ENCODE measurements at places on chromosomes 3 and 15.

GRCh38 chr15:64865998-64866520 lies 24.3 kb downstream of the PLEKHO2 start:
- DNase-seq, result no peak

DNA sequence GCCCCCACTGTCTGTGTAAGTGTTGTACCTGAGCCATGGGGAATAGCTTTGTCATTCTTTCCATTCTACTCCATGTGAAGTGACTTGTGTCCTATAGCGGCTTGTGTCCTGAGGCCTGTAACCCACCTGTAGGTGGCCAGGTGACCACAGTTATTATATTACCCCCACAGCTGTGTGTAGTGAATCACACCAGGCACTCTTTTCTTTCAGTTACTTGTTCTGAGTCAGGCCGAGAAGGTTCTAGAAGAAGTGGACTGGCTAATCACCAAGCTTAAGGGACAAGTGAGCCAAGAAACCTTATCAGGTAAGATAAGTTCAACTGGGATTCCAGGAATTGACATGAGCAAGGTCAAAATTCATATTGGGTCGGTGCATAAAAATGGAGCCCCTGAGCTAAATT lies 29.2 kb downstream of the POLG start:
- no peak for DNase-seq

GRCh38 chr15:72318408-72318942 lies 1.5 kb downstream of the CELF6 start:
- no peak for DNase-seq

DNA sequence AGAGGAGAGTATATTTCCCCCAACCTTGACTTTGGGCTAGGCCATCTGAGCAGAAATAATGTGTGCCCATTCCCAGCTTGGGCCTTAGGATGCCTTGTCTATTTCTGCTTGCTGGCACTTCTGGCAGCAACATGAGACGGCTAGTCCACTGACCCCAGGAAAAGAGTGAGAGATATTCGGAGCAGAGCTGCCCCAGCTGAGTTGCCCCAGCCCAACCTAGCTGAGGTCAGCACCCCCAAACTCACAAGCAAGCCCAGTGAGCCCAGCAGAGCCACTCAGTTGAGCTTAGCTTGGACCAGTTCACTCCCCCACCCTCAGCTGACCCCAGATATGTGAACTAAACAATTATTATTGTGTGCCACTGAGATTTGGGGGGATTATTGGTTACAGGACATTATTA lies 20.2 kb downstream of the ITGA11 start:
- peak; percentile 14 for DNase-seq

DNA sequence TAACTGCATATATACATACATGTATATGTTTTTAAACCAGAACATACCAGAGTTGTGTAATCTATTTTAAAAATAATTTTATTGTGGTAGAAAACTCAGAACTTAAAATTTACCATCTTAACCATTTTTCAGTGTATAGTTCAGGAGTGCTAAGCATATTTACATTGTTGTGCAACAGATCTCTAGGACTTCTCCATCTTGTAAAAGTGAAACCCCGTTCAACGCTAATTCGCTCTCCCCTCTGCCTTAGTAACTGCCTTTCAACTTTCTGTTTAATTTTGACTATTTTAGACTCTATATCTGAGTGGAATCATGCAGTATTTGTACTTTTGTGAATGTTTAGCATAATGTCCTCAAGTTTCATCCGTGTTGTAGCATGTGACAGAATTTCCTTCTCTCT lies 51.8 kb upstream of the SSR3 start:
- no peak for DNase-seq

DNA sequence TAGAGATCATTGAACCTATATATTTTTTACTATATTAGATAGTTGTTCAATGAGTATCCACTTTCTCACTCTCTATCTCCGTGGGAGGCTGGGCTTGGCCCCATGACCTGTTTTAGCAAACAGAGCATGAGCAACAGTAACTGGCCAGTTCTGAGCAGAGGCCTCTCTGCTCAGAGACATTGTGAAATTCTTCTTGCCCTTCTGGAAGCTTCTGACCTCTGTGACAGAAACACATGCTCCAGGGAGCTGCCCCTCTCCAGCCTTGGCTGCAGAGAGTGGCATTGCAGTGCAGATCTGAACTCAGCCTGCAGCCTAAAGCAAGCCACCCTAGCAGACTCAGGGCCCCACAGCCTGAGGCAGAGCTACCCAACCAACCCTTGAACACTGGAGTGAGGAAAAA lies 20.5 kb downstream of the FAM240A start:
- no peak for DNase-seq

GRCh38 chr3:117549716-117550115 lies 840.1 kb downstream of the TUSC7 start:
- no peak for DNase-seq

DNA sequence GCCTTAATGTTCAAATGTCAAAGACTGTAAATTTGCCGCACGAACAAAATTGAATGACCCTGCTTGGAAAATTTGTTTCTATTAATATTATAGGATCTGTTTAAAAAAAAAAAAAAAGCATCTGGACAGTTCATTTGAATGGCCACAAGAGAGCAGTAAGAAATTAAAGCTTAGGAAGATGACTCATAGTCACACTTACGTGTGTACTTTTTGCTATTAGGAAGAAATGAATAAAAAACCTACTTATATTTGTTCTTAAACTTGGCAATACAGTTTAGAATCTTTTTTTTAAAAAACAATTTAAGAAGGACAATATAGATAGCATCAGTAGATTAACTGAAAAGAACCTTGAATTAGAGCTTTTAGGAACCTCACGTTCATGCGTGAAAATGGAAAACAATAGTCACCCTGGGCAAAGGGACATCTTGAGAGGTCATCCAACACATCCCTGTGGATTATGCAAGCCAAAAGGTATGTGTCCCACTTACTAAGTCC lies 621.8 kb downstream of the MECOM start:
- DNase-seq, result no peak

GRCh38 chr3:159586571-159587202 lies 401.9 kb upstream of the IL12A start:
- no peak for DNase-seq

DNA sequence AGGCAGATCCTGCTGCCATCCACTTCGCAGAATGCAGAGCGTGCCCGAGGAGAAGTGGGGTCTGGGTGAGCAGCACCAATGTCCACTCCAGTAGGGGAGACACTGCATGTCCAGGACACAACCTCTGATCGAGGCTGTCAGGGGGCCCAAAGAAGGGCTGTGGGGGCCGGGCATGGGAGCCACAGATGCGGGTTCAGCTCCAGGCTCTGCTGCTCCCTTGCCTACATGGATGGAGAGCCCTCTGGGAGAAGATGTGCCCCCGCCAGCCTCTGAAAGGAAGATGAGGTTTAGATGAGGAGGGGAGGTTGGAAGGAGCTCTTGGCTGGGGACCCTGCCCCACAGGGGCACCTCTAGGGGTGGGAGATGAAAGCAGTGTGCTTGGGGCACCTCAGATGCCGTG lies 75.4 kb downstream of the KLF13 start:
- DNase-seq, result no peak

DNA sequence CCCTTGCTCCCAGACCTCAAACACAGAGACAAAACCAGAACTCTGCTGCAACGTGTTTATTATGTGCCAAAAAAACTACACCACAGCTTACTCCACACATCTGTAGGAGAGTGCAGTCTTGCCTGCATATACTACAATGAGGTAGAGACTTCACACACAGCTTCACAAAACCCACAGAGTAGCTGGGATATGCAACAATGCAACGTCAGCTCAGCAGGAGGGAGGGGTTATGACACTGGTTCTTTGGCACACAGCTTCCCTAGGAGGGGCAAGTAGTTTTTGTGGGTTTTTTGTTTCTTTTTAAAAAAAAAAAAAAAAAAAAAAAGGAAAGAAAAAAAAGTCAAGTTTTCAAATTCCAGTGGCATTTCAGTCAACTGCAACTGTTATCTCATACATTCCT lies 2.9 kb upstream of the RPS17 start:
- DNase-seq, result no peak

GRCh38 chr3:132348531-132348930 lies 31.3 kb downstream of the ACP3 start:
- DNase-seq, result no peak

DNA sequence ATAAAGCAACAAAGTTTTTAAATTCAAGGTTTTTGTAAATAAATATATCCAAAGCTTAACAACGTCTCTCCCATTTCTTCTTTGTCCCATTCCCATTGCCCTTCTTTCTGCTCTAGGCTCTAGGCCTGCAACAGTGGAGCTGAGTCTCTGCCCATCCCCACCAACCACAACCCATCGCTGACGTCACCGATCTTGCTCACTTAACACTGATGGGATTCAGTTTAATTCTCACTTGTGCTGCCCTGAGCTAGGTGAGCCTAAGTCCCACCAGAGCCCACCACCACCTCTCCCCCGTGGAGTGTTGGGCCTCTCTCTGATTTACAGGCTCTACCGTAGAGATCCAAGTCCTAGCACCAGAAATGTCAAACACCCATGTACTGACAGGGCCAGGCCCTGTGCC lies 61.3 kb upstream of the RAB6B start:
- no peak for DNase-seq

- DNase-seq, result no peak
Observed at GRCh38 chr15:69126054-69126469, 34.4 kb upstream of the GLCE start.

DNA sequence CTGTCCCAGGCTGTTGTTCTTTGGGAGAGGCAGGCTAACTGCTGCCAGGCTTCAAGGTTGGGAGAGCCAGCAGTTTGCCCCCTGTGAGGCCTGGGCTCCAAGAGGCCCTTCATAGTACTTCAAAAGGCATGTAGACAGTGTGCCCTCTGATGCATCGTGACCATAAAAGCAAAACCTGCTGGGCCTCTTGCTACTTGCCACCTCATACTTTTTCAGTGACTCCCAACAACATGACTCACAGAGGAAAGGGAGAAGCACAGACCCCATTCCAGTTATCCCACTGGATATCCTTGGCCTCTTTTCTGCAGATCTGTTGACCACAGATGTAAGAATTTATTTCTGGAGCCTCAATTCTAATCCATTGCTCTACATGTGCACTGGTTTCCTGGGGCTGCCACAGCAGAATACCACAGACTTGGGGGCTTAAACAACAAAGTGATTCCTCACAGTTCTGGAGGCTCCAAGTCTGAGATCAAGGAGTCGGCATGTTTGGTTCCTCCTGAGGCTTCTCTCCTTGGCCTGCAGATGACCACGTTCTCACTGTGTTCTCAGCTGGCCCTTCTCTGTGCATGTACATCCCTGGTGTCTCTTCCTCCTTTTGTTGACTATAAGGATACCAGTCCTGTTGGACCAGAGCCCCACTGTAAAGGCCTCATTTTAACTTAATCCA lies 8.9 kb upstream of the NSMCE3 start:
- no peak for DNase-seq

GRCh38 chr15:31977812-31978661 lies 52.3 kb upstream of the CHRNA7 start:
- peak; percentile 66 for DNase-seq

GRCh38 chr3:36875397-36875796 lies 69.5 kb downstream of the TRANK1 start:
- DNase-seq, result no peak

DNA sequence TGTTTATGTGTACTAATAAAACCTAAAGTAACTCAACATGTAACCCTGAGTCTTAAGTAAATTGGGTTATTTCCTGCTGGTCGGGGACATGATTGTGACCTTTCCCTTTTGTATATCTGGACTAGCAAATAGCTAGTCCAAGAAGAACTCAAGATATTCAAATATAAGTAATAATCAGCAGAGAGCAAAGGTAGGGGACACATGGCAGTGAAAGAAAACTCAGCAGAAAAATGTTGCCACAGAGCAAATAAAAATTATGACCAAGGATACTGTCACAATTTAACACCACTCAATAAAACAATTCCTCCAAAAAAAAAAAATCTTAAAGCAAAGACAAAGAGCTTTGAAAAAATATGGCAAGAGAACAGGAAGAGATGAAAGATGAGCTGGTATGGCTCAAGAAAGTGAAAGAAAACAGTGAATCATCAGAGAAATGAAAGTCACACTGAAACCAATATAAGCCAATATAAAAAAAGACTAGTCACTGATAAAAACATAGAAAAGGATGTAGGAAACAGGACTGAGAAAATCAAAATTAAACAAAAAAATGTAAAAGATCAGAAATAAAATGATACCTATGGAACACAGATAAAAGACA lies 43.4 kb downstream of the HLTF start:
- DNase-seq, result no peak

DNA sequence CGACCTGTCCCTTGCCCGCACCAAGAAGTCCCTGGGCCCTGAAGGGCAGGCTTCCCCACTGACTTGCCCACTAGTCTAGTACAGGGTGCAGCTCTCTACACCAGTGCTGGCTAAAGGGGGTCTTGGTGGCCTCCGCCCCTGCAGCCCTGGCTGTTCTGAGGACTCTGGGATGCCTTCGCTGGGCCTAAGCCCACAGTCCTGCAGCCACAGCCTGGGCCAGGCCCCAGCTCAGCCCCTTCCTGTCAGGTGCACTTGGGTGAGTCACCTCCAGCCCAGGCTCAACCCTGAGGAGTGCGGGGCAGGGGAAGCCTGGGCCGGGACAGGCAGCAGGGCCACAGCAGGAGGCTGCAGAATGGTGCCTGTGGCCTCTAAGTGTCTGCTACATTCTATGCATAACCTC lies 971 bp downstream of the C3orf22 start:
- DNase-seq, result peak; percentile 7

- DNase-seq, result peak; percentile 92
Observed at GRCh38 chr3:170180908-170181885, at the start of gene PHC3. Gene PHC3 (minus strand): TSS chr3:170181733. CDS start chr3:170181715, 18 bp downstream.

DNA sequence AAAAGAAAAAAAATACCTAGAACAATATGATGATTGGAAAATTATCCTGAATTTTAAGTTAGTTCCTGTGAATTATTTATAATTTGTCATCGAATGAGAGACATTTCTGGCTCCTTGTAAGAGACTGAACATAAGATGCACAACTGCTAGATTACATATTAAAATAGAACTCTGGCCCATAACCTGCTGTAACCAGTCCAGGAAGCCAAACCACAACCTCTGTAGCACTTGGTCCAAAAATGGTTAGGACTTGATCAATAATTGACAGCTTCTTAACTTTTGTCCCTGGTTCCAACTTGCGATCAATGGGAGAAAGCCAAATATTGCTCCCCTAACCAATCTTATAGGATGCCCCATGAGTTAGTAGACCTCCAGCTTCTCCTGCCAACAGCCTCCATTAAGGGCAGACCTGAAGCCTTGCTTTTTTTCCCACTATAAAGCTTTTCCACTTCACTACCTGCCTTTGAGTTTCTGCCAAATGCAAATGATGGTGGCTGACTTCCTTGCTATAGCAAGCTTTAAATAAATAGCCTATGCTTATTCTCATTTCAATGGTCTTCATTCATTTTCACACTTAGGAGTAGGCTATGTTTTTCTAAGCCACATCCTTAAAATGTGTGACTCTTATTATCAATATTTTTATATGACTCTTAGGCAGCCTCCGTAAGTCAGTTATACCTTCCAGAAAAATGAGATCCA lies 224.0 kb upstream of the ARHGEF26 start:
- no peak for DNase-seq

- DNase-seq, result no peak
Observed at GRCh38 chr15:74613089-74613952, 2.3 kb upstream of the CLK3 start.

GRCh38 chr15:72796515-72797337 lies 13.2 kb upstream of the ADPGK start:
- no peak for DNase-seq

GRCh38 chr15:50675535-50676144 lies 11.0 kb downstream of the TRPM7 start:
- no peak for DNase-seq

All from mesothelial cell of epicardium (in vitro differentiated cells).